ENCODE measurements at places on chromosomes 12 and 14. TPM values are rescaled to one million over a fixed set of nuclear protein-coding genes. Genes with fewer than 3 reads are reported as not detected.

PLEKHH1 gene
- 1.7 TPM for total RNA-seq

NRIP2 gene
- total RNA-seq, result 1.8 TPM

TEX52 gene
- total RNA-seq, result not detected

RNFT2 gene
- total RNA-seq, result 0.63 TPM

DAO gene
- not detected for total RNA-seq

SERPINA12 gene
- total RNA-seq, result not detected

RAD9B gene
- 1.7 TPM for total RNA-seq

LRP1-AS gene
- total RNA-seq, result not detected

GCN1 gene
- 56.4 TPM for total RNA-seq

CLEC2A gene
- not detected for total RNA-seq

HSPB8 gene
- total RNA-seq, result 416 TPM

CPM gene
- 30.2 TPM for total RNA-seq

RASSF9 gene
- 2.6 TPM for total RNA-seq

Data from esophagus muscularis mucosa (tissue), 4 donors.